ENCODE measurements at places on chromosomes 7 and 10.

DNA sequence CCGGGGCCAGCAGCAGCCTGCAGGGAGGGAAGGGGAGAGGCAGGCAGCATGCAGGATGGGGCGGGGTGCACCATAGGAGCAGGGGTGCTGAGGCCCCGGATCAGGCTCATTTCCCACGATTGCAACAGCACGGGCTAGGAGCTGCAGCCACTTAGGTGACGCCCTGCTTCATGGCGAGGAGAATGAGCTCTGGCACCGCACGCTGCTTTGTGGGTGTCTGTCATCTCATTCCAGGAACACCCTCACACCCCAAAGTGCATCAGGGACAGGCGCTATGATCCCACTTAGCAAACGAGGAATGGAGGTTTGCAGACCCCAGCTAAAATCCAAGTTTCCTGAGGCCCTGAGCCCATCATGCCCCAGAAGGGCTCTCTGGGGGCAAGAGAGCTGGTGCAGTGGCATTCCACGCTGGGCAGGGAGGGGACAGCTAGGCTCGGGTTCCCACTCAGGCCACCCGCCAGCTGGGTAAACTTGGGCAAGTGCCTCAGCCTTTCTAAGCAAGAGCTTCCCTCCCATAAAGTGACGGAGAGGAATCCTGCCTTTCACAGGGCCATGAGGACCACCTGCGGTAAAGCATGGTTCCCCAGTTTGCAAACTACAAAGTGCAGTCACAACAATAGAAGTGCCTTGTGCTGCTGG is 9.3 kb downstream of the KCNH2 start:
- DNase-seq: no peak

DNA sequence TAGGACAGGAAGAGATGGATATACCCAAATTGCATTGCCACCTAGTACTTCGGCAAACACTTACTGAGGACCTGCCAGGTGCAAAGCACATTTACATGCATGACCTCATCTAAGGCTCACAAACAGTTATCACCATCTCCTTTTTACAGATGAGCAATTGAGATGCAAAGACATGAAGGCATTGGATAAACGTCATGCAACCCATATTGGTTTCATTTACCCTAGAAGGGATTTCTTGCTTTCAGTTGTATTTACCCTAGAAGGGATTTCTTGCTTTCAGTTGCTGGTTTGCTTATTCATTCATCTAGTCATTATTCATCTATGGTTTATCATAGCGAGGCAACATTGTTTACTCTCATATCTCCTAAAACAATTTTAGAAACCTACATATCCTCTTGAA is 52.2 kb downstream of the STEAP1B start:
- DNase-seq: no peak

GRCh38 chr10:35546824-35547225 is 58.3 kb upstream of the GJD4 start:
- DNase-seq: no peak

GRCh38 chr7:45657136-45657889 is 83.1 kb downstream of the ADCY1 start:
- DNase-seq: no peak

DNA sequence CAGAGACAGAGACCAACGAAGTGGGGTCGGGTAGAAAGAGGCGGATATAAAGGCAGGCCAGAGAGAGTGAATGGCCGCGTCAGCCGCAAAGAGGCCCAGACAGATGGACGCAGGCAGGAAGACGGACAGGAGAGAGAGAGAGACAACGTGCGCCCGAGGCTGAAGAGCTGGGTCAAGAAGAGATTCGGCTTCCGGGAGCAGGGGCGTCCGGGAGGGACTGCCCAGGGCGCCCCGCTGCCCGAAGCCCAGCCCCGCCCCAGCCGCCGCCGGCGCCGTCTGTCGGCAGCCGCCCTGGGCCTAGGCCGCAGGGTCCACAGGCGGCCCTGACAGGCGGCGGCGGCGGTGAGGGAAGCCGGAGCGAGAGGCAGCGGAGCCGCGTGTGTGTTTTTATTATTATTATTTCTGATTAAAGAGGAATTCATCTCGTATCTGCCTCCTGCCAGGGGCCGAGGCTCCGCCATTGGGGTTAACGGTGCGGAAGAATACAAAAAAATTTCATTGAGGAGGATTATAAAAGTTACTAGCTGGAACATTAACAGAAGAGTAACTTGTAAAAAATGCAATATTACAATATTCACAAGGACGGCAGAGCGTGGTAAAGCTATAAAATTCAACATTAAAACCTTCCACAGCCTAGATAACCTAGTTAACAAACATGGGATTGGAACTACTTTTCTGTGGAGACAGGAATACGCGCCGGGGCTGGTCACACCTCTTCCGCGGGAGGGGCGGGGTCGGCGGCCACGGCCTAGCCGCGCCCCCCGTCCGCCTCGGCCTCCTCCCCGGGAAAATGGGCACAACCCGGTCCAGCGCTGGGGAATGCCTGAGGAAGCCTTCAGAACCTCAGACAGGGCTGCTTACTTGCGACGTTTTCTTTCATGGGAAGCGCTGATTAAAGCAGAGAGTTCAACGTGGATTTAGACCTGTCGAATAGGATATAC is 29.7 kb upstream of the PAX2 start:
- no peak for DNase-seq

DNA sequence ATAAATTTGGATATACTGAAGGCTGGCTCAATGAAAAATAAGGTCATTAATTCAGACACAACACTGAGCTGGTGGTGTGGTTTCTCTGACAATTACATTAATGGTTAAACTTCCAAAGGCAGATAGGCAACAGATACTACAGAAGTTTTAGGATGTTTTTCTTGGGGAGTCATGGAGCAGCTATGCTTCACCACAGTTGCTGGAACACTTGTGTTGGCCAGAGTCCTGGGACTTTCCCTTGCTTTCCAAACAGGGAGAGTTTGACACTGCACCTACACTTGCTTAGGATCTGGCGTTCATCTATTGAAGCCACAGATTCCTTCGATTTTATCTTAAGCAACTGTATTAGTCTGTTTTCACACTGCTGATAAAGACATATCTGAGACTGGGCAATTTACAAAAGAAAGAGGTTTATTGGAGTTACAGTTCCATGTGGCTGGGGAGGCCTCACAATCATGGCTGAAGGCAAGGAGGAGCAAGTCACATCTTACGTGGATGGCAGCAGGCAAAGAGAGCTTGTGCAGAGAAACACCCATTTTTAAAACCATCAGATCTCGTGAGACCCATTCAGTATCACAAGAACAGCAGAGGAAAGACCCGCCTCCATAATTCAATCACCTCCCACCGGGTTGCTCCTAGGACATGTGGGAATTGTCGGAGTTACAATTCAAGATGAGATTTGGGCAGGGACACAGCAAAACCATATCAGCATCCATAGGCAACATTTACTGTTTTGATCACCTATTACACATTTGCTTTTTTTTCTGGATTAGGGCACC is 27.8 kb upstream of the TMEM178B start:
- no peak for DNase-seq

DNA sequence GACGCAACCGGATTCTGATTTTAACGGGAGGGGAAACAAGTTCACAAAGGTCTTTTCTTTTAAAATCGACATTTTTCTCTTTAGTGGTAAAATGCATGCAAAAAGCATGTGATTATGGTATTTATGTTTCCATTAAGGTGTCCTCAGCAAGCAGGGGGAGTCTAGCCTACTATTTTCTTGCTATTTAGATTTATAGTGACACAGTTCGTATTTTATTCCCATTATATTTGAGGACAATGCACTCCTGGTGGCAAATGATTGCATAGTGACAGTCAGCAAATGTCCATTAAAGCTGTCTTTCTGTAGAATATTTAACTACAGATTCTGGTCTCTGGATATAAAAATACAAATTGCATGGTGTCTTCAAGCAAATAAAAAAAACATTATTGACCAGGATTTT is 554.2 kb downstream of the PARD3 start:
- DNase-seq: no peak

DNA sequence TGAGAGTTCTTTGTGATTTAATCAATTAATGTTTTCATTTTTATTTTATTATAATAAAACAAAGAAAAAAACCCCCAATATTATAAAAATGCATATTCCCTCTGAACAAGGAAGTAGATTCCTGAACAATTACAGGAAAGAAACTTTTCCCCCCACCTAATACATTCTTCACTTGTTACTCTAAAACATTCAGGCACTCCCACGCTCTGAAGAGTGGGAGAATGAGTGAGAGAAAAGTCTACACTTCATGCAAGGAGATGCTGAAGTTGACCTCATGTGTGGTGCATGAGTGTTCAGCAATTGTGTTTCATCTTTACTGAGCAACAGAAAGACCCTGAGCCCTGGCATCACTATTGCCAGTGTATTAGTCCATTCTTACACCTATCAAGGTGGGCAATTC is 244.2 kb upstream of the IGFBP3 start:
- DNase-seq: no peak

DNA sequence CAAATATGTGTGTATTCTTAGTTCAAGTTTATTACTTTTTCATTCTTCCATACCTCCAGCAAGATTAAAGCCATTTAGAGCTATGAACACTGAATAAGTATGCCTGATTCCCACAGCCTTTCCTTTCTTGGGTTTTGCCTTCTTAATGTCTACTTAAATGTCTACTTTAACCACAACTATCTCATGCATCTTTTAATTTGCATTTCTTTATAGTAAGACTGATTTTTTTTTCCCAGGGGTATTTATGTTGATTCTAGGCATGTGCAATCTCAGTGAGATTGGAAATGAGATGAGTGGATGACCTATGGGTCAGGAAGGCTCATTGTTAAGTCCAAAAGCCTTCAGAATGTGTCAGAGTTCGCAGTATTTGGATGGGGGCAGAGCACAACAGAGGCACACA is 3.6 kb downstream of the PCBD1 start:
- DNase-seq: no peak

GRCh38 chr10:28717656-28718201 is 40.4 kb downstream of the BAMBI start:
- DNase-seq: no peak

DNA sequence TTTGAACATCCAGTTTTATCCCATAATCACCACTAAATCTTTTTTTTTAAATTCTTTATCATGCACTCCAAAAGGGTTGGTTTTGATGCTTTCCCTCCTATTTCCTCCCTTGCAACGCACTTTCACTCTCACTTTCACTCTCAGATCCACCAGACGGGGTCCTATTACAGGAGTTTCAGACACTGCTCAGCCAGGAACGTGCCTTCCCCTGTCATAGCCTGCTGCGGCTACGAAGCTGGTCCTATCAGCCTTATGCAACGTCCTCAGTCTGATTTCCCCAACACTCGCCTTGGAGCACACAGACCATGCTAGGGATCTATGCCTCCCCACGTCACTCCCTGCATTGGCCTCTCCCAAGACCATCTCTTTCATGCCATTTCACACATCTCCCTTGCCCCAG is 23.4 kb downstream of the ZPBP start:
- no peak for DNase-seq

- no peak for DNase-seq
These were observed 22.4 kb downstream of the FBXW4 start for GRCh38 chr10:101672536-101672935.

DNA sequence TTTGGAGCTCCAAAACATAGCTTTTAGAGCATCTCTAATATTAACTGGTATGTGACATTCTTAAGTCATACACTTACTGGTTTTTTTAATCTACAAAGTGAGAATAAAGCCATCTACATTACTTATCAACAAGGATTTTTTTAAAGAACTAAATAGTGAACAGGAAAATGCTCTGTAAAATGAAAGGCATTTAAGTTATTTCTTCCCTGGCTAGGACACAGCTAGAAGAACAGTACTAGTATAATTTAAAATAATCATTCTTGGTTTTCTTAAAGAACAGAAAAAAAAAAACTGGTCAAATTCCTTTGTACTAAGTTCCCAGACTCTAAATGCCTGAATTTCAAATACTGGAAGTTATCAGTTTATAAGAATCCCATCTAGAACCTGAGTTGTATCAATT is 139.5 kb downstream of the SRPK2 start:
- DNase-seq: no peak

GRCh38 chr10:73485320-73485719 is 10.5 kb downstream of the PPP3CB start:
- no peak for DNase-seq

GRCh38 chr10:98956576-98957260 is 278.9 kb downstream of the HPSE2 start:
- DNase-seq: no peak

- no peak for DNase-seq
These were observed 458.5 kb downstream of the GPAM start for GRCh38 chr10:111725050-111725449.

- DNase-seq: no peak
These were observed 29.6 kb downstream of the SH2D4B start for GRCh38 chr10:80567292-80567691.

- DNase-seq: no peak
These were observed 129.9 kb upstream of the LYZL2 start for GRCh38 chr10:30759423-30759822.
